ENCODE measurements at places on chromosomes 6 and 20.

DNA sequence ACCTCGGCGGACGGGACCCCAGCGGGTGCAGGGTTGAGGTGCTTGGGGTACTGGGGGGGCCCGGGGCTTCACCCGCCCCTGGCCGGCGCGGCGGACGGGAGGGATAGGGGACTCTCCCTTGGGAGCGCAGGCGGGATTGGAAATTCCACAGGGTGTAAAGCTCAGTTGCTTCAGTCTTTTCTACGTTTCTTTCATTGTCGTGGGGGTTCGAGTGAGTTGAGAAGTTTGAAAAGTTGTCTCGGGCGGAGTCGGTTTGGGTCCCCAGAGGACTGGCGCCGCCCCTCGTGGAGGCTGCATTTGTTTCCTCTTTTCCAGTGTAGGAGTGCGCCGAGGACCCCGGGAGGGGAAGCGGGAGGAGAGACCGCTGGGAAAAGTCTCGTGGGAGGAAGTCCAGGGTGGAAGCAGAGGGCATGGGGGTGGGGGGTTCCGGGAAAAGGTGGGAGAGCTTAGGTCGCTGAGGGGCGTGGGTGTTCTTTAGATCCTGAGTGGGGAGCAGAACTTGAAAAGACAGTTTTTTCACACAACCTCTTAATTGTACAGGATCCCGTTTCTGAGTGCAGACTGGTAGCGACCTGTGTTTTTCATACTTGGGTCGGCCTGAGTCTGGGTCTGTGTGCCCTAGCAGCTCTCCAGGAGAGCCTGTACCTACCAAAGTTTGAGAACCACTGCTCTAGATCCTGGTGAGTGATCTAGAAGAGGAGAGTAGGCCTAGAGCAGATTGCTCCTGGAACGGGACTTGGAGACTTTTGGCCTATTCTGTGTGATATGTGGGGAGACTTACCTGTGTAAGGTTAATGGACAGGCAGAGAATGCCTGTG, 495 bp downstream of the FAM83B start:
- peak; percentile 42 for DNase-seq

- DNase-seq, result no peak
Observed at GRCh38 chr6:29589423-29590048, 4.6 kb downstream of the OR2H2 start.

- DNase-seq, result no peak
Observed at GRCh38 chr6:13065581-13065980, 262.8 kb downstream of the TBC1D7 start.

- no peak for DNase-seq
Observed at GRCh38 chr20:23266530-23267398, 83.8 kb upstream of the NXT1 start.

- no peak for DNase-seq
Observed at GRCh38 chr6:158849899-158850806, 31.0 kb upstream of the EZR start.

GRCh38 chr6:108145639-108146038, 20.2 kb upstream of the NR2E1 start:
- no peak for DNase-seq

GRCh38 chr20:23242556-23243180, 107.9 kb upstream of the NXT1 start:
- no peak for DNase-seq

- no peak for DNase-seq
Observed at GRCh38 chr6:169964486-169965180, 213.2 kb downstream of the ERMARD start.

DNA sequence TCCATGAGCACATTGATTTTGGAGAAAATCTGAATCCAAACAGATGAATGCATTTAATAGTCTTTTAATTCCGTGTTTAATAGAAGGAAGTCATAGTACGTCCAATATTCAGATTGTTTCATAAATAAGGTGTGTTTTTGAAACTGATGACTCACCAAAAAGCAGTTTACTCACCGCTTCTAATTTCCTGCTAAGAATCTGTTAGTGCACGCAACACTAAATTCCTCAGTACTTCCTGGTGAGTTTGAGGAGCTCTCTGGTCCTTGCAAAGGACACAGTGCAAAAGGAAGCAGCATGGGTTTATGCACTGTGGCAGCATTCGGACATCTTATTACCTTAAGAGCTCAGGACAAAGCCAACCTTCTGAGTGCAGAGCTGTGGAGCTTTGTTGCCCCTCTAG, 2.3 kb upstream of the ADGRF1 start:
- DNase-seq, result no peak

GRCh38 chr6:163405412-163406309, 8.9 kb upstream of the QKI start:
- peak; percentile 85 for DNase-seq

DNA sequence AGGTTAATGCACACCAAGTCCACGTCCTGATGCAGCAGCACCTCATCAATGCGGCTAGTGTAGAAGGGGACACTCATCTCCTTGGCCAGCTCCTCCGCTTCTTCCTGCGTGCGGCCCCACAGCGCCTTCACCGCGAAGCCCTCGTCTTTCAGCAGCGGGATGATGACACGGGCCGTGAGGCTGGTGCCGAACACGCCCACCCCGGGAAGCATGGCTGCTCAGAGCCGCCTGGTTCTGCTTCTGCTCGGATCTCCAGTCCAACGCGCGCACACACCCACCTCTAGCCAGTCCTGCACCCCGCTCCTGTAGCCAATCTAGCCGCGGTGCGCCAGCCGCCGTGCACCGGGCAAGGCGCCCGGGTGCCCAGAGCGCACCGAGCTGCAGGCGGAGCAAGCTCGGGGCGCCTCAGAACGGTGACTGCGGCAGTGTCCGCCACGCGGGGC, 700 bp downstream of the GFOD1 start:
- DNase-seq, result peak; percentile 75

DNA sequence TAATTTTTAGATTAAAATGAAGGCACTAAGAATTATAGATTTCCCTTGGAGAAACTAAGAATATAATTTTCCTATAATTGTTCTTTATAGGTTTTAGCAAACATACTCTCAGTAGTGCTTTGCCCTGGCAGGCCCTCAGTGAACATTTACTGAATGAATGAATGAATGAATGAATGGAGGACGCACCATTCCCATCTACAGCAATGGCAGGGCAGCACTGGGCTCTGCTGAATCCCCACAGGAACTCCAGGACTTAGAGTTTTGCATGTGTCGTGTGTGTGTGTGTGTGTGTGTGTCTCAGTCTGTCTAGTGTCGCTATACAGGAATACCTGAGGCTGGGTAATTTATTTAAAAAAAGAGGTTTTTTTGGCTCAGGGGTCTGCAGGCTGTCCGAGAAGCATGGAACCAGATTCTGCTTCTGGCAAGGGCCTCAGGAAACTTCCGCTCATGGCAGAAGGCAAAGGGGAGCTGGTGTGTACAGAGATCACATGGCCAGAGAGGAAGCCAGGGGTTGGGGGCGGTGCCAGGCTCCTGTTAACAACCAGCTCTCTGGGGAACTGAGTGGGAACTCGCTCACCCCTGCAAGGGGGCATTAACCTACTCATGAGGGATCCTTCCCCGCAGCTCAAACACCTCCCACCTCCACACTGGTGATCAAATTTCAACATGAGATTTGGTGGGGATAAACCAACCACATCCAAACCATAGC, 20.1 kb downstream of the RNASET2 start:
- peak; percentile 58 for DNase-seq

DNA sequence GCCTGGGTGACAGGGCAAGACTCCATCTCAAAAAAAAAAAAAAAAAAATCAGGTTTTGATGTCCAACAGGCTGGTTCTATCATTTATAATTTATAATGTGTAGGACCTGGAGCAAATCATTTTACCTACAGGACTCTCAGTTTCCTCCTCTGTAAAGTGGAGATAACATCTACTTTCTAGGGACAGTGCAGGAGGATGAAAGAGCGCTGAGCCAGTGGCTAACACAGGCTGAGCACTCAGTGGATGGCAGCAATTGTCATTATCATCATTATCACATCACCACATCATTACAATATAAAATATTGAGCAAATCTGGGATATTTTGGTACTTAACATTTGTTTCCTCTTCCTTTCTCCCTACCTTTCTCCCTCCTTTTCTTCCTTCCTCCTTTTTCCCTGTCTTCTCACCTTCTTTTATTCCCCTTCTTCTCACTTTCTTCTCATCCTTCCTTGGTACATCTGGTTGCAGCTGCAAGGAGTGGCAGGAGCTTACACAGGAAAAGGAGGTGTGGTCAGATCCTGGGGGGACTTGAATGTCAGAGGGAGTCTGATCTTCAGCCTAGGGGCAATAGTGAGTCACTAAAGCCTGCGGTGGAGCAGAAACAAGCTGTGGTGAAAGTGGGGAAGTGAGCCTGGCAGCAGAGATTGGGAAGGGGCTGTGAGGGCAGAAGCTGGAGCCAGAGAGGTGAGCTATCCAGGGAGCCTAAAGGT, 24.6 kb upstream of the CTNNBL1 start:
- DNase-seq, result no peak

- no peak for DNase-seq
Observed at GRCh38 chr20:51612896-51613295, 70.4 kb upstream of the NFATC2 start.

Measured in Right ventricle myocardium superior (tissue), 1 donor.